GF-D8 (cell line): ENCODE measurements at places on chromosomes 6 and 20.

DNA sequence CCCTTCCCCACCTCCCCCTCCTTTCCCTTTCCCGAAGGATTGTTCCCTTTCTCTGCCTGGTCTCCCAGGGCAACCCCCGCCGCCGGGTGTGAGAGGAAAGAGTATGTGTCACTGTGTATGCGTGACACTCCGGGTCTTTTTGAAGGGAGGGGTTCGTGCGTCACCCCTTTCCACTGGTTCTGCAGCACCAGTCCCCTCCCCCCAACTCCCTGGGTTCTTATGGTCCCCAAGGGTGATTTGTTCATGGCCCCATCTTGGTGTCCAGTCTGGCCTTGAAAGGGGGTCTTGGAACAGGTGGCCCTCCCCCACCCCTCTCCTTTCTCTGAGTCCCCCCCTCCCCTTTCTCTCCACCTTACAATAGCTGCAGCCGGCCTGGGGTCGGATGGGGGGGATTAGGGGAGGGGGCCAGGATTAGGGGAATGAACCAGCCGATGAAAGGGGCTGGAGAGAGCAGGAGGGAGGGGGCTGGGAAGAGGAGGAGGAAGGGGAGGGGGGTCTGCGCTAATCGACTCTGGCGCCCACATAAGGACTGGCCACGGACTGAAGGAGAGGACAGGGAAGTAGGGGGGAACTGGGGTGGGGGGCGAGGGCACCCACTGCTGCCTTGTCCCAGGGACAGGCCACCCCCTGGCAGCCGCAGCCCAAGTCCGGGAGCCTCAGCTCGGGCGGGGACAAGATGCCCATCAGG, 1.3 kb upstream of the RING1 start:
- no peak for DNase-seq

DNA sequence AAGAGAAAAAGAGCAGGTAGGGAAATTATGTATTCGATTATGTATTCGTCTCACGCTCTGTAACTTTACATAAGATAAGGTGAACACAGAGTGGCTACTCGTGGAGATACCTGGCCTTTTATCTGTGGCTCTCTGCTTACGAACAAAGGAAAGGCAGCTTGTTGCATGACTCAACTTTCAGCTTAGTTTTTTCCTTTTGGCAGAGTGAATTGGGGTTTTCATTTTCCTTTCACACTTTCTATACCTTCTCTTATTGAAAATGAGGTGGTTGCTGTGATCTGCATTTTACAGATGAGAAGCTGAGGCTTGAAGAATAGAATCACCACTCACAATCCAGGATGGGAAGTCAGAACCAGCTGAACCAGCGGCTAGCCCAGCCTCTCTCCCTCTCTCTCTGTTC, 13.3 kb upstream of the KCNK15 start:
- DNase-seq: no peak

DNA sequence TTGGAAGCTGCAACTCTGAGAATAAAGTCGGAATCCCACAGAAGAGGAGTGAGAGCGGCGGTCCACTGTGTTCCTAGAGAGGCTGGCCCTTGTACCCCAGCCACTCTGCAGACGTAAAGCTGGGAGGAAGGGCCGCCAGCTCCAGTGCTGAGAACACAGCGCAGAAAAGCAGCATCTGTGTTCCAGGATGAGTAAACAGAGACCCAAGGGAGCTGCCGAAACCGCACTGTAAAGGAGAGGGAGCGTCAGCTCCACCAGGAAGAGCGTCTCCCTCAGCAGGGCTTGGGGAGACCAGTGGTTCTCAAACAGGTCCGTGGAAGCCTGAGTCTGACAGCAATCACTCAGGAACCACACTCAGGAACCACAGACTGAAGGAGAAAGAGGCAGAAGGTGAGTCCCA, 134.0 kb downstream of the WDR27 start:
- DNase-seq: no peak

DNA sequence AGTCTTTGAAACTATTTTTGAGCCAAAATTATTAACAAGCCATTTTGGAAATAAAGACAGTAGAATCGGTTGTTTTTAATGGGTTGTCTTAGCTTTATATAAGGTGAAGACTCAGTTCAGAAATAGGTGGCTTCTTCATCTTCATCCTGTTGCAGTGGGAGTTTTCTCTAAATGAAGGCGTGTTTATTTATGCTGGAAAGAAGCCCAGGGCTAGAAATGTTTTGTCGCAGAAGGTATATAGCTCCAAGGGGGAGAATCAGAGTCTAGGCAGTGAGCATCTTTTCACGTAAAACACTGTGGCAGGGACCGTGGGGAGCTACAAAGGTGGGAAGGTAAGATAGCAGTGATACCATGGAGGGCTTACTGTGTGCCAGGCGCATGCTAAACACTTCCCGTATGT, 34.3 kb downstream of the FARS2 start:
- DNase-seq: no peak

- no peak for DNase-seq
Observed at GRCh38 chr6:35223396-35223795, 9.6 kb downstream of the SCUBE3 start.

DNA sequence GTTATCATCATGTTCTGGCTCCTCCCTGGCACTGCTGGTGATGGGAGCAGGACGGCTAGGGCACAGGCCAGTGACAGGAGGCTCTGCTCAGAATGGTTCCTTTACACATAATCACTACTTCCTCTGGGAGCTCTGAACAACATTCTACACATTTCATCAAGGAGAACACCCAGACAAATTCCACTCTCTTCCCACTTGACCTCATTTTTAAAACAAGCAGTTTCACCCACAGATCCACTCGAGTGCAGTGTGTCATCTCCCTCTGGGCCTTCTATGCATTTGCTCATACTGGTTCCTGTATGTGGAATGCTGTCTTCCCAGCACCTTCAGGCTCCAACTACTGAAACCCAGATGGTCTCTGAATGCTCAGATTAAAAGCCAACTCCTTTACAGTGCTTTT, 84.8 kb downstream of the ELOVL5 start:
- no peak for DNase-seq

DNA sequence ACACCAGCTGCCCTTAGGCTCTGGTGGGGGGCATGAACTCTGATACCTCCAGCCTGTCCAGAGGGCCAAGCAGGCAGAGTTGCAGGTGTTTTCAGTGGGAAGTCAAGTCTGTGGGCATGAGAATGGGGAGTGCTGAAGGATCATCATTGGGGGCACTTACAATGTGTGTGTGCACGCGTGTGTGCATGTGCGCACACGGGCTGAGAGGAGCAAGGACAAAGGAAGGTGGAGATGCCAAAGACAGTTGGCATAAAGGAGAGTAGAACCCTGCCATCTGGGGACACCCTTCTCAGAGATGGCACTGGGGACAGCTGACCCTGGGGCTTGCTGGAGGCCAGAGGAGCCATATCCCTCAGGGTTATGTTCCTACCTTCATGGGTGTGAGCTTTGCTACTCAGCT, 408.4 kb upstream of the CHD6 start:
- no peak for DNase-seq

- DNase-seq: no peak
Observed at GRCh38 chr6:21808045-21808470, 214.5 kb downstream of the SOX4 start.

GRCh38 chr6:14533446-14533845, 415.9 kb downstream of the CD83 start:
- DNase-seq: no peak

DNA sequence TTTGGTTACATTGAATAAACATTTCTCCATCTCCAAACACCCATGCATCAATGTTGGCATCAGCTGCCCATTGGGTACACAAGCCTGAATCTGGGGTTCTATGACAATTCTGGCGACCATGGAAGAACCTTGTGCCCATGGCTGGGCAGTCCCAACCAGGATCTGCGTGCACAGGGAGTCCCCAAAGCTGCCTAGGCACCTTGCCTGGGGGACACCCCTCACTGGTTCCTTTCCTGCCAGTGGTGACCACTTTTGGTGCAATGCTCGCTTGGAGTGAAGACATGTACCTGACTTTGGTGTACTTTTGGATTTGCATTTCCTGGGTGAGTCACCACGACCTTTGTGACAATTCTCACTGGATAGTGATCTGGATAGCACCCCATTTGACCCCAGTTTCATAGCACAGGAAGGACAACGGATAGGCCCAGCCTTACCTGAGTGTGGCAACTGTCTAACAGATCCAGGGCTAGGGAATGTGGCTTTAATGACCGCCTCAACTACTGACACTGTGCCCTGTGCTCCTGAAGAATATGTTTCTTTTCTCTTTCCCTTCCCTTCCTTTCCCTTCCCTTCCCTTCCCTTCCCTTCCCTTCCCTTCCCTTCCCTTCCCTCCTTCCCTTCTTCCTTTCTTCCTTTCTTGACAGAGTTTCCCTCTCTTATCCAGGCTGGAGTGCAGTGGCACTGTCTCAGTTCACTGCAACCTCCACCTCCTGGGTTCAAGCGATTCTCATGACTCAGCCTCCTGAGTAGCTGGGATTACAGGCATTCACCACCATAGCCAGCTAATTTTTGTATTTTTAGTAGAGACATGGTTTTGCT, 7.1 kb downstream of the SPINT3 start:
- DNase-seq: no peak

DNA sequence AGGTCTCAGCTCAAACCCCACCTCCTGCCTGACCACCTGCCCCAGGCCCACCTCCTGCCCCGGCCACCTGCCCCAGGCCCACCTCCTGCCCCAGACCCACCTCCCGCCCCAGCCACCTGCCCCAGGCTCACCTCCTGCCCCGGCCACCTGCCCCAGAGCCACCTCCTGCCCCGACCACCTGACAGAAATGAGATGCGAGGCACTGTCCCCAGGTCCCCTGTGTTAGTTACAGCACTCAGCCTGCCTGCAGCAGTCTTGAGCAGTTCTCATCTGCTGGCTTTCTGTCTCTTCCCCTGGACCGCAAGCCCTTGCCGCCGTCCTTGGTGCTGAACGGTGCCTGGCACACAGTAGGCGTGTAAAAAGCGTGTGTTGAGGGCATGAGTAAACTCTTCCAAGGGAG, 79.5 kb downstream of the CDH4 start:
- DNase-seq: no peak

DNA sequence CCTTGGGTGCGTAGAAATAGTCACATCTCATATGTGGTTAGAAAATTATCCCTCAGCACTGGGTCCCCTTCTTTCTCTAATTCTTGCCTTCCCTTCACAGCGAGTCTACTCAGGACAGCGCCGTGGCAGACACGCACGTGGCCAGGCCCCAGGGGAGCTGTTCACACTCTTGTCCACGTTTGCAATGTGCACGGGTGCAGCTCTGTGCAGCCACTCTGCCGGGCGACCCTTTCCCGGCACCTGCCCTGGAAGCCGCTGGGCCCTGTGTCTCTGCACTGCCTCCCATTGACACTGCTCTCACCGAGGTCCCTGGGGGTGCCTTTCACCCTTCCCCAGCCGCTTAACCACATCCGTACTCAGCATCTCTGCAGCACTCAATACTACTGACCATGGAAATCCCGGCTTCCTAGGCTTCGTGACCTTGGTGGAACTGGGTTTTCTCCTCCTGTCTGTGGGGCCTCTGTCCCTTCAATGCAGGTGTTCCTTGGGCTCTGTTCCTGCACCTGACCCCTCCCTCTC, 104.9 kb downstream of the DACT2 start:
- no peak for DNase-seq

GRCh38 chr6:9116026-9116425, 680.7 kb upstream of the SLC35B3 start:
- no peak for DNase-seq
